Activated T-cell treated with anti-CD3 and anti-CD28 coated beads for 4 hours (primary cell): ENCODE measurements at places on chromosomes 12 and 14.

DNA sequence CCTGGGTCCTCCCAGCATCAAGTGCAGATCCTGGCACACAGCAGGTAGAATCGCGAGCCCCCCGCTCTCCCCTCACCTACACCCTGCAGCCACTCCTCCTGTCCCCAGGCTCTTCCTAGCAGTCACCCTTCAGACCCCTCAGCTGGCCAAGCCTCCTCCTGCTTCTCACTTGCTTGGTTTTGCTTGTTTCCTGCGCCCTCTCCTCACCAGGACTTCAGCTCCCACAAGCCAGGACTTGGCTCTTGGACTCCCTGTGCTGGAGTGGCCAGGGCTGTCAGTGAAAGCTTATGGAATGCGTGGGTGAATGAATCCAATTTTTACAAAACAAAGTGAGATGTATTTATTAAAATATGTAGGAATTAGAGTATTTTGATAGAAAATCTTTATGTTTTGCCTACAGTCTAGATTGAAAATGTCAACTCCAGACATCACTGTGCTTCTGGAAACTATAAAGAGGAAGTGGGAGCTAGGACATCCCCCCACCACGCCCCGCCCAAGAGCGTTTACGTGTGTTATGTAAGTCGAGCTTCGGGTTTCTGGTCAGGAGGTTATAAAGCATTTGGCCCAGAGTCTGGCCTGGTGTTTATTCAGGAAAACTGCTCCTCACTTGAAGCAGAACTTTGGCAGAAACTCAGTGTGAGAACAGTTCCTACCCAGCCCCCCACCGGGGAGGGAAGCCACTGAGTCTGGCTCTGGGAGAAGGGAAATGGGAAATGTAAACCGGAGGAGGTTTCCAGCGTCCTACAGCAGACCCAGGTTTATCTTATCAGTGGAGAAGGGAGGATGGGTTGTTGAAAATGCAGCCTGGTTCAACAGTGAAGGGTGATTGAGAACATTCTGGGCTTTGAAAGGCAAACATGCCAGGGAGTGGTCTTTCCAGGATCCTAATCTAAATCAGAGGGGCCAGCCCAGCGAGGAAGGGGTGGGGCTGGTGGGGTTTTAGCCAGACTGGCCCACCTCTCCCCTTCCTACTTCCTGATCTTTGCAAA lies 8.8 kb downstream of the ALDH2 start:
- DNase-seq, result no peak

- no peak for DNase-seq
Measured at GRCh38 chr12:64946132-64946829, 121.8 kb downstream of the TBC1D30 start.

- peak; percentile 52 for DNase-seq
Measured at GRCh38 chr12:104494137-104494792, 37.5 kb downstream of the CHST11 start.

- no peak for DNase-seq
Measured at GRCh38 chr12:30784508-30784907, 29.8 kb upstream of the CAPRIN2 start.

GRCh38 chr12:53151039-53151438 lies 29.5 kb upstream of the ZNF740 start:
- DNase-seq, result no peak

DNA sequence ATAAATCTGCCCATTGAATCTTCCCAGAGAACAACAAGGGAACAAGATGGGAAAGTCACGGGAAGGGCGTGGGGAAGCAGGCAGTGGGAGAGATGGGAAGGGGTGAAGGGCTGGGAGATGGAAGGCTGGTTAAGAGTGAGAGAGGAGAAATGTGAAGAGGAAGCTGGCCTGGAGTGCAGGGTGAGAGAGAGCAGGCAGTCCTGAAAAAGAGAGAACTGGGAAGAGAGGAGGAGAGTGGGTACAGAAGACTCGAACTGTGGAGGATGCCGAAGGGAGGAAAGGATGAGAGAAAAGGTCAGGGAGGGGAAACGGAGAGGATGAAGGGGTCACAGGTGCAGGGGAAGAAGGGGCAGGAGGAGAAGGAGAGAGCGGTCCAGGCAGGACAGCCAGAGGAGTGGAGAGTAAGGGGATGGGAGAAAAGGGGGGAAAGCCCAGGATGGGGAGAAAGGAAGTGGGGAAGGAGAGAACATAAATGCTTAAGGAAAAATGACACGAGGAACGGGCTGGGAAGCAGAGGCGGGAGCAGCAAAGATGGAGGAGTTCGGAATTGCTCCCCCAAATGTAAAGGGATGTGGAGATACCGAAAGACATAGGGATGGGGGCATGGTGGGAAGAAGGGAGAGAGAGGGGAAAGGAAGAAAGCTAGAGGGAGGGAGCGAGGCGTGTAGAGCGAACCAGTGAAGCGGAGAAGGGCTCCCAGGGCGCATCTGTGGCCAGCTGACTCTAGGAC lies 1.2 kb downstream of the PIANP start:
- no peak for DNase-seq

- DNase-seq, result no peak
Measured at GRCh38 chr12:56231184-56231582, 1.3 kb downstream of the SLC39A5 start.

GRCh38 chr12:31406345-31406744 lies 80.4 kb upstream of the SINHCAF start:
- no peak for DNase-seq

GRCh38 chr12:40970320-40970907 lies 217.7 kb upstream of the PDZRN4 start:
- no peak for DNase-seq

DNA sequence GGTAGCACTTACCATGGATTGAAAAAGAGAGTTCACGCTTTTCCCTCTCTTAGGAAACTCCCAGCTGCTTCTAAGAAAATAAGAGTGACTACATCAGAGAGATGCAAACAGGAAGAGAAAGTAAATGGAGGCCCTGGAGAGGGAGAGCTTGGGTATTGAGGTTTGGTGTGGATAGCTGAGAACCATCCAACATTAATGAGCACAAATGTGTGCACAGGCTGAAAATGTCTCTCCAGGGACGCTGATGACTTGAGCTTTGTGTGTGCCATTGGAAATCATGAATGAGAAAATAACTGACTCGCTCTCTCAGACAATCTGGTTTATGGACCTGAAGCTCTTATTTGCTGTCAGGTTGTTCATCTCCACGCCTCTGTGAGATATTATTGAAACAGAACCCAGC lies 318.8 kb downstream of the NRXN3 start:
- DNase-seq, result no peak

- no peak for DNase-seq
Measured at GRCh38 chr14:102927346-102927877, 4.9 kb downstream of the AMN start.

DNA sequence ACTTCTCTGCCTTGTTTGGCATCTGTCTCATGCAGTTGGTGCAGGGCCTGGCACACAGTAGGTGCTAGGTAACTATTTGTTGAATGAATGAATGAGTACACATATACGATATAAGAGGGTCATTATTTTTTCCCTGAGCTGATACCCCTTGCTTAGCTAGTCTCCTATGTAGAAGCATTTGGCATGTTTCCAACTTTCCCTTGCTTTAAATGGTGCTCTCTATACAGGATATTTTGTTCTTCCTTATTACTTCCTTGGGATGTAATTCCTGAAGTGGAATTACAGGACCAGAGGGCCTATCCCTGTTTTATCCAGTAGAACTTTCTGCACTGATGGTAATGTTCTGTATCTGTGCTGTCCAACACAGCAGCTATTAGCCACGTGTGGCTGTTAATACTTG lies 250.1 kb upstream of the PWP1 start:
- DNase-seq, result no peak

DNA sequence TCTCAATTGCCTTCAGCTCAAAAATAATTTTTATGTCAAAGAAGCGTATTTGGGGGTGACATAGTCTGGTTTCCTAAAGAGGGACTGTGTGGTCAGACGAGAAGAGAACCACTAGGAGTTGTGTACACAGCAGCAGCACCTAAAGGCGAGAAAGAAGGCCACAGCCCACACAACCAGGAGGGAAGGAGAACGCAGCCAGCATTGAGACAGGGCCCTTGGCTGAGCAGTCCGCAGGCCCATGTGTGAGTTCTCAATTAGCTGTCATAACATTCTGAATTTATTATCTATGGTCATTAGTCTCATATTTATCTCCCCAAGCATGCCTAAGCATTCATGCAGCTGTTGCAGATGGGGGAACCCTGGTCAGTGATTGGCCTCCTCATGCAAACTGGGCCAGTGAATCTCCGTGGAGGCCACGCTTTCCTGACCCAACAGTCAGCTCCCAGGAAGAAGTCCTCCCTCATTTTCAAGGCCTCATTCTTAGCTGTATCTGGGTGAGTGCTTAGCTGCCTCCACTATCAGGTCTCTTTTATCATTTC lies 81.2 kb upstream of the ATF7IP start:
- DNase-seq, result no peak

DNA sequence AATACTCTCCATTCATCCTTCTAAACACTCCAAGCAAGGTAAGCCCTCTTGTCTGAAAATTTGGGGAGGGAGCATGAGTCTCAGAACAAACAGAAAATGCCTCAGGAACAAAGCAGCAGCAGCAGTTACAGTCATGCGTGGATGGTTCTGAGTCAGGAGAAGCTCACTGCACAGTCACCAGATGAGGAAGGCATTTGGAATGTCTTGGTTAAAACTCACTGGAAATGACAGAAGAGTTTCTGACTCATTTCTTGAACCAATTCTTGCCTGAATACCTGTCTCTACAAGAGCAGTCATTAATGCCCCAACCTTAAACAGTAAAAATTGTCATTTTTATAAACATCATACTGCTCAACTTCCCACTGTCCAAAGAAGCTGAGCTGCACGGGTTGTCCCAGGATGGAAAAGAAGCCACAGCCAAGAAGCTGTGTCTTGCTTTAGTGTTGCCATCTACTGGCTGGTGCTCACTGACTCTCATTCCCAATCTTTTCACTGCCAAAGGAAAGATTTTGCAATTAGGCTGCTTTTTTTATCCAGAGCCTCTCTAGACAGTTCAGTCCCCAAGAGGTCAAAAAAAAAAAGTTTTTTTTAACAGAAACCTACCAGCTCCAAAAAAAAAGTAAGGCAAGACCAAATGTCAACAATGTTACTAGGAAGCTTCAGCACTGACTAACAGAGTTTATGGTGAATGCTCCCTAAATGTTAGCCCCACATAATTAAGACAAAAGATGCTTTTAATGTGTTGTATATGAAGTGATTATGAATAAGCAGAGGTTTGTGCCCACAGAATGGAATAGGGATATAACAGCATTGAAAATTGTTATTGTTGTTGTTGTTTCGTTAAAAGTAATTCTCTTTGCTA lies 40.4 kb downstream of the KICS2 start:
- DNase-seq, result no peak

GRCh38 chr14:93078870-93079269 lies 36.9 kb downstream of the ITPK1 start:
- no peak for DNase-seq

DNA sequence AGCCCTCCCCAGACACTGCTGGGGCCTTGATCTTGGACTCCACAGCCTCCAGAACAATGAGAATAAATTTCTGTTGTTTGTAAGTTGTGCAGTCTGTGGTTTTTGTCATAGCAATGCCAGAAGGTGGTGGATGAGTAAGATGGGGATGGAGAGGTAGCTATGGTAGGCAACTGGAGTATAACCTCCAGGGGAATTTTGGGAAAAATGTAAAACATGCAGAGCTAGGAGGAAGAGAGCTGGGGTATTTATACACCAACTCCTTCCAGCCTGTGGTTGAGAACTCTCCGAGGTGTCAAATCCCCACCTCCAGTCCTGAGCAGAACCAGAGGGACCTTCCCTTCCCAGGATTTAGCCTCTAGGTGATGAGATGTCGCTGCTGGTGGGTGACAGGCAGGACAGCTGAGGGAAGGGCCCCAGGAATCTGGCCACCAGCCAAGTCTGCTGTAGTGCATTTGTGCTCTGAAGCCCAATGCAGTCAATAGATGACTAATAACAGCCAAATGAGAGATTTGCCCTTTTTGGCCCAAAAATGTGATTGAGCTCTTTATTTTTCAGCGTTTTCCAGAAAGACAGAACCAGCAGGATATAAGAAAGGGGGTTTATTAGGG lies 19.1 kb upstream of the CEP170B start:
- no peak for DNase-seq

- no peak for DNase-seq
Measured at GRCh38 chr12:49109641-49110463, 795 bp downstream of the LMBR1L start.

DNA sequence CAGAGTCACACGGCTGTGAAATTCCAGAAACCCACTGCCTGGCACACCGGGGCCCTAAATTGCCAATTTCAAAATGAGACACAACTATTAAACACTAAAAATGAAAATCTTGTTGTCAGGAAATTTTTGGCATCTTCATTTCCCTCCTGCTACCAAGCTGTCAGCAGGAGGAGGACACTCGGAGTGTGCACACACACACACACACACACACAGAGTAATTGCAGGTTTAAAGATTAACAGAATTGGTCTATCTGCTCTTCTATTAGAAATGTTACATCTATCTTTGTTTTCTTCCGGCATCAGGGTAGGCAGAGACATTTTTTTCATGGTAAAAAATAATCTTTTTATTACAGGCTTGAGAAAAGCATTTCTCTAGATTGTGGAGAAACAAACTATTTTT lies 314.2 kb downstream of the EGLN3 start:
- DNase-seq, result no peak

DNA sequence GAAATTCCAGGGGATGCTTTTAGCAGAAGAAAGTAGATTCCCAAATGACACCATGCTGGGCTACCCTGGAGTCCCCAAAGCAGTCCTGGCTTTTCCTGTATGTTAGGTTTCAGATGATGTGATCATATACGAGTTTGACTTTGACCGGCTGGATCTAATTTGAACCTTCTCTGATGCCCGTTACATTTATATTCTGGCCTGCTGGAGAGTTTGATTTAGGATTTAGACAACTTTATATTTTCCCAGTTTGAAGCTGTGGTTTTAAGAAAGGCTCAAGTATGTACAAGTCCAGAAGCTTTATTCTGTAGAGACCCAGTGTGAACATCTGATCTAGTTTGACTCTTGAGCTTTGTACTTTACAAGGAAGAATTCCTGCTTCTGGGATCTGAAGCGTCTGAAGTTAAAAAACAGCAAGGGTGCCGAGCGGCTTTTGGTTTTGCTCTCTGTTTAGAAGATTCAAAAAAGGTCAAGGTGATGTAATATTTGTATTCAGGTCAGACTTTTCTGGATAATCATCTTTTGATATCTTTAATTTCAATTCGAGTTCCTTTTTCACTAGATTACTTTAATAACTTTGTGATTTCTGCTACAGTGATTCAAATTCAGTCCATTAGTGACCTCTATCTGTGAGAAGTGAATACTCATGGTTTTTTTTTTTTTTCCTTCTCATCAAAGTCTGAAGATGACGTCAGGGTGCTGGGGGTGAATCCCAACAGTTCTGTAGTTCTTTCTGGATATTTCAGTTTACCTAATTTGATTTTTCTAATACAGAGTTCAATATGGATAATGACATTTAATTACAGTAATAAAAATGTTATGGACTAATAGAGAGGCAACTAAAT lies 6.3 kb downstream of the FLRT2 start:
- no peak for DNase-seq
